Right lobe of liver (tissue), 6 donors: ENCODE measurements at places on chromosomes 1 and 21. TPM values are rescaled to one million over a fixed set of nuclear protein-coding genes. Genes with fewer than 3 reads are reported as not detected.

DNA sequence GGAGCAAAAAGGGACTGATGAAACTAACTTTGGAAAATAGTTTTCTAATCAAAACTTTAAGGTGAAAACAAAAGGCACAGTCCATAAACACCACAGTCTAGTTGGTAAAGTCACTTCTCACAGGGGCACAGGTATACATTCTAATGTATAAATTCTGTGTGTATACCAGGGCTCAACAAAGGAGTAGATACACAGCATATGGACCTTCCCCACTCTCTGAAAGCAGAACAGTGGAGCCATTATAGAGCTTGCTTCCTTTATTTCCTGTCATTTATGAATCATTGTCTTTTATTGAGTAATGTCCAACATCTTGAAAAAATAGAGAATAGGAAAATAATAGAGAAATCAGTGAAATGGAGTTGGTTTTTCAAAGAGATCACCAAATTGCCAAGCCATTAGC lies 746.5 kb upstream of the CHRM3 start:
- DNase-seq: no peak

DNA sequence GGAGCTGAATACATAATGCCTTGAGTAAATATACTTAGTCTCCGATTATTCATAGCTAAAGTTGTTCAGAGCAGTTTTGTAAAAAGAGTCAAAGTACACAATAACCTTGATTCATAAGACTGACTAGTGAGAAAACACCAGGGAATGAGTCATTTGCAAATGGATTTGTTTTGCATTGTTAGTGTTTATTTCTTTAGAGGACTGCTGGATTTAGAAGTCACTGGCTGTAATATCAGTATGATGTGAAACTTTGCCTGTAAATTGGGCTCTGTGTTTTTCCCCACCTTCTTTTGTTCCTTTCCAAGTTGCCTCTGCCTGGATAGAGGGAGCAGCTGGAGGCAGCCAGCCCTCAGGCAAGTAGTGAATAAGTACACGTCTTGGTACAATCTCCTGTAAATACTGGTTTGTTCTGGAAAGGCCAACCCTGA lies 474.7 kb downstream of the NUF2 start:
- DNase-seq: no peak

AMPD1 gene
- 0.13 TPM for total RNA-seq

- no peak for DNase-seq
These were observed 3.4 kb downstream of the TRIM11 start for GRCh38 chr1:228403231-228403631.

SYT14 gene
- not detected for total RNA-seq
